ENCODE measurements at places on chromosomes 4 and X.

GRCh38 chr4:87235020-87235671 lies 14.7 kb upstream of the KLHL8 start:
- peak; percentile 56 for DNase-seq

- DNase-seq = no peak
Observed at GRCh38 chr4:73275318-73275654, 16.7 kb upstream of the ANKRD17 start.

GRCh38 chr4:80094191-80094590 lies 21.2 kb upstream of the ANTXR2 start:
- DNase-seq = no peak

DNA sequence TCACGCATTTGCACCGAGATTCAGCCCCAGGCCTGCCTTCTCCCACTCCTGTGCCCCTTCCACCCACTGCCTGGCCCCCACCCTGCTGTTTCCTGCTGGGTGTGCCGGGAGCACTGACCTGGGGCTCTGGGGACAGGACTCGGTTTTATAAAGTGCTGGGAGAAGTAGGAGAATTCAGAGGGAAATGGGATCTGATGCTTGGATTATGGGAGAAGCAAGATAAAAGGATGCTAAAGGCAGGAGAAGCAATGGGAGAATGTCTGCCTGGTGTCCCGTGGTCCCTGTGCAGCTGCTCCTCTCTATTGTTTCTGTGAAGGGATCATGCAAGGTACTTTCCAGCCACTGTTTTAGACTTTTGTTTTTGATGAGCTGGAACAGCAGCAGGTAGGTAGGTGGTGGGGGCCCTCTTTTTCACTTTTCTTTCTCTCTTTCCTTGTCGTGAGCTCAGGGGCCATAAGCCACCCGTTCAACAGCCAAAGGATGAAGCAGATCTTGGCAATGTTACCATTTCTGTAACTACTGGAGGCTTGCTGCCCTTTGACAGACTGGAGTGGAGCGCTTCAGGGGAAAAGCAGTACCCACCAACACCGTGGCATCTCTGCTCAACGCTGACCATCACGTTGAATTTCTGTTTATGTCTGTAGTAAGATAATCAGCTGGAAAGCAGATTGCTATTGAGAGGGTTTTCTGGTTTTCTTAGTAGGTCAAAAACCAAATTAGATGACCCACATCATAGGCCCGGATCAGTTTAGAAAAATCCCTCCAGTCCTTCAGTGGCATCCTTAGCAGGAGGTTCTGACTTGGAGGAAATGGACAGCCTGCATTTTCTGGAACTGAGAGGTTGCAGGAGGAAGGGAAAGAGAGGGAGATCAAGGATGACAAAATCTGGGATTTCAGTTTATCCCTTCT lies 63.8 kb upstream of the ENPP6 start:
- DNase-seq = no peak

DNA sequence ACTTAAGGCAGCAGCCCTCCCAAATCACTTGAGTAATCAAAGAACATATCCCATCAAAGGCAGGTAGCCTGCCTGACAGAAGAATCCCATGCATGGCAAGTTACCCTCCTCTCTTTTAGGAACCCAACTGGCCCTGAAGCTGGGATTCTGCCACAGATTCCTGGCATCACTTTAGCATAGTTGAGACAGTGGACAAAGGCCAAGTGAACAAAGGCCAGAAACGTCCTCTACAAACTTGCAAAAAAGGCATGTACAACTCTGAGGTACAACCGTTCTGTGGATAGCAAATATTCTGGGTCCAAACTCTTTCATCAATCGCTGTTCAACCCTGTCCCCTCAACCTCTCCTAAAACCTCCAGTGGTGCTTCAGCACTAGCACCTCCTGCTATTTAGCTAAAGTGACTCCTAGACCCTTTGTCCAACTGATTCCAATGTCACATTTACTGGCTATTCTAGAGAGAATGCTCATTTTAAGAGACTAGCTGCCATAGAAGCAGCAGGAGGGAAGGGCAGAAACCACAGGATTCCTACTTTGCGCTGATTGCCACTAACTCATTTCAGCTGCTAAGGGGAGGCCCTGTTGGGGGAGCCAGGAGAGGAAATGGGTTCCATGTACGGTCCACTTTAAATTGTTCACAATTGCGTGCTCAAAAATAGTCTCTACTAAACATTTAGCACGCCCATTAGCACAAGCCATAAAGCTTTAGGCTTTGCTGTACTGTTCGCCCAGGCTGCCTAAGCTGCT lies 105.9 kb downstream of the SHROOM4 start:
- no peak for DNase-seq

GRCh38 chr4:108920395-108921087 lies 157.7 kb upstream of the ETNPPL start:
- DNase-seq = no peak

All from epithelial cell of esophagus (primary cell).